Placental epithelial cell (primary cell): ENCODE measurements at places on chromosomes 2 and 18. TPM values are rescaled to one million over a fixed set of nuclear protein-coding genes. Genes with fewer than 3 reads are reported as not detected.

C1QL2 gene
- total RNA-seq, result not detected in 2 replicates

APLF gene
- 2.8 and 4.3 TPM in 2 replicates for total RNA-seq

LIMS3 gene
- 1.7 and 3.5 TPM in 2 replicates for total RNA-seq

ZSWIM2 gene
- total RNA-seq, result not detected in 2 replicates

TMEFF2 gene
- total RNA-seq, result not detected in 2 replicates

CCDC85A gene
- total RNA-seq, result 1.1 and 2.0 TPM in 2 replicates
